ENCODE measurements at places on chromosomes 2 and 18.

GRCh38 chr18:78414302-78414701, 565.3 kb upstream of the SALL3 start:
- no peak for DNase-seq

DNA sequence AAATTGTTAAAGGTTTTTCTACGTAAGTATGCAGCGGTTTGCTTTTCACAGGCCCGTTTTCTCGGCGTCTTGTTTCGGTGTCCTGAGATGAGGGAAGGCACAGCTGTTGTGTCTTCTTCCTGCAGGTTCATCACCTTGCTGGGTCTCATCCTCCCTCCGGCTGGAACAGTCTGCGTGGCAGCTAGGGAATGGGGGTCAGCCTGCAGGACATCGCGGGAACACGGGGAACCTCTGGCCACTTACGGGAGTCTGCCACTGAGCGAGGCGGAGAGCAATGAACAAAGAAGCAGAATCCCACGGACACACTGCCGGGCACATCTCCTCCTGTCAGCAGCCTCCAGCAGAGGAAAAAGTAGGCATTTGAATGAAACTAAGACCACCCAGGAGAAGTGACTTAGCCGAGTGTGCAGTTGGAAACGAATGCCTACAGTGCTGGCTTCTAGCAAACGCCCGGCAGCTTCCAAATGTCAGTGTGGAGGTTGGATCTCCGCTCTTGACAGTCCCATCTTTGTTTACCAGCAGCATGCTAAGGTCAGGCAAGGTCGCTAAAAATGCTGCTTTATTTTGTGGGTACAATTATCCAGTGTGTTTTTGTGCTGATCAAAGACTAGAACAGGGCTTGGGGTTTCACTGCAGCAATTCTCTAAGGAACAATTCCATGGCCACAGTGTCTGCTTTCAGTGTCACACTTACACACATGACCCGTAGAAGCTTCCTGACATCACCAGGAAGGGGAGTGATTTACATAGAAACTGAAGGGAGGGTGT, 109.8 kb upstream of the SEC11C start:
- DNase-seq: no peak

DNA sequence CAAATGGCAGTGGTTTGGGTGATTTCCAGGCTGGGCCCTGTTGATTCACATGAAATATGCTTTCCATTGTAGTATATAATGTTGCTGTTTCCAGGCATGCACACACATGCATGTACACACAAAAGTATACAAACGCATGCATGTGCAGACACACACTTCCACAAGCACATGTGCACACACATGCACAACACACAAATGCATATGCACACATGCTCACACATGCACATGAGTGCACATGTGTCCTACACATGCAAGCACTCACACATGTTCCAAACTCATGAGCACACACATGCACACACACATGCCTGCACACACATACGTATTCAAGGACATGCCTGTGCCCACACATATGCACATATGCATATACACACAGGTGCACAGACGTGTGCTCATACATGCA, 30.6 kb downstream of the SNTG2 start:
- no peak for DNase-seq

DNA sequence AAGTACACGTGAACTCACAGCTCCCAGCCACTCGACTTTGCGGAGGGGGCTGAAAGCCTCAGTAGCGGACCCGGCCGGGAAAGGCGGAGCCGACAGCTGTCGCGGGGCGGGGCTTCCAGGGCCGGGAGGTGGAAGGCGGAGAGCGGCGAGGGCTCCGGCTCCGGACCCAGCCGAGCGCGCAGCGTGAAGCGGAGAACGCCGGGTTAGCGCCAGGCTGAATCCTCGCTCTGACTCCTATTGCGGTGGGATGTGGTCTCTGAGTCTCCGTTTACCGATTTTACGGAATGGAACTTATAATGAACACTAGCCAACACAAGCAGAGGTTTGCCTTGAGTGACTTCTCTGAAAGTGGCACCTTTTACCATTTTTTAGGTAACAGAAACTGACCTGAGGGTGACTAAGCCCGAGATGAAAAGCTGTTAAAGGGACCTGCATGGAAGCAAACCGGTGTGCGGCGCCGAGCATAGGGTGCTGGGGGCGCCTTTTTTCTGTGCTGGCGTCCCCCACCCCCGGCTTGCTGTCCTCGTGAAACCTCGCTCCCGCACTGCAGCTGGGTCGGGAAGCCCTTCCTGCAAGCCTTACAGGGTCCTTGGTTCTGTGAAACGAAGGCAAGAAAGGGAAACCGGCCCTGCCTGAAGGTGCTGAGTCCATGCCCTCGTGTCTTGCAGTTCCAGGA, 72.9 kb downstream of the EN1 start:
- no peak for DNase-seq

GRCh38 chr2:24048769-24049484, 614 bp upstream of the FKBP1B start:
- DNase-seq: no peak

DNA sequence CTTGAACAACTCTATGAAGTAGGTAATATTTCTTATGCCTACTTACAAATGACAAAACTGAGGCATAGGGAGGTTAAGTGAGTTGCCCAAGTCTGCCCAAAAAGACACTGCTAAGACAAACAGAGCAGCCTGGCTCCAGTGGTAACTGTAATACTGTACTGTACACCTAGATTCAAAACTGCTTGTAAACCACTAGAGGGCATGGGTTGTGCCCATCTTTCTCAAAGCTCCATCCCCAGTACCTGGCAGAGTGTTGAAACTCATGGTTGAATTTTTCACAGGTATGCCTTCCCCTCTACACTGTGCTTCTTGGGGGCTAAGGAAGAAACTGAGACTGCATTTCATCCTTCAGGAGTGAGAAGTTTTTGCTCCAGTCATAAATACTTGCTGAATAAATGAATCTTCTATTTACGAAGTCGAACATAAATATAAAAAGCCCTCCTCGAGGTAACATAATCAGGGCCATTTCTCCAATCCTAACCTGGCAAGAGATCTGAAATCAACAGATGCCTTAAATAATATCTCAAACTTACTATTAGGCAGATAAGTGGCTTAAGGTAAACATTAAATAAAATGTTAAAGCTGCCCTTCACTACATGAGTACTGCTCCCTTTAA, 2.0 kb downstream of the PPP4R1 start:
- DNase-seq: peak; percentile 1

GRCh38 chr2:57542081-57542480, 504.5 kb upstream of the VRK2 start:
- no peak for DNase-seq

DNA sequence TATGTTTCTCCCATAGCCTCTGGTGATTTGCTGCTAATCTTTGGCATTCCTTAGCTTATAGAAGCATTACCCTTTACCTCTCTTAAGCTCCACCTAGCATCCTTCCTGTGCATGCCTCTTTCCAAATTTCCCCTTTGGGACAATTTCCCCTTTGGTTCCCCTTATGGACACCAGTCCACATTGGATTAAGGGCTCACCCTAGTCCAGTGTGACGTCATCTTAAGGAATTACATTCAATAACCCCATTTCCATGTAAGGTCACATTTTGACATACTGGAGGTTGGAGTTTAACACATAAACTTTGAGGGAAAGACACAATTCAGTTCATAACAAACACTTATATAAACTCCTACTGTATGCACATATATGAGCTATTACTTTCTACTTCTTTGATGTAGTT, 916.6 kb downstream of the SLC4A3 start:
- no peak for DNase-seq

DNA sequence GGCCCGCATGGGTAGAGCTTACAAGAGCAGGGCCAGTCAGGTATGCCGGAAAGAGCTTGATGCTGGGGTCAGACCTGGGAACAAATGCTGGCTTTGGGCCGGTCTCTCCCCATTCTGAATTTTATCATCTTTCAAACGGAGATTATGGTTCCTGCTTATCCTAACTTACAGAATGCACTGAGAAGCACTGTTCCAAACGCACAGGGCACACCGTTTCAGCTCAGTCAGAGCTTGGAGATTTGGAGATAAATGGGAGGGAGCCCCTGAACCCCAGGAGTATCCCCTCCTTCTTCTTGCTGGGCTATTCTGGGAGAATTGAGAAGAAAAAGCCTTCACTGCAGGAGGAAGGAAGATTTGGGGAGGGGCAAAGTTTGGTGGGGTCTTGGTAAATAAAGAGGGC, 169.4 kb downstream of the DDX1 start:
- DNase-seq: no peak

DNA sequence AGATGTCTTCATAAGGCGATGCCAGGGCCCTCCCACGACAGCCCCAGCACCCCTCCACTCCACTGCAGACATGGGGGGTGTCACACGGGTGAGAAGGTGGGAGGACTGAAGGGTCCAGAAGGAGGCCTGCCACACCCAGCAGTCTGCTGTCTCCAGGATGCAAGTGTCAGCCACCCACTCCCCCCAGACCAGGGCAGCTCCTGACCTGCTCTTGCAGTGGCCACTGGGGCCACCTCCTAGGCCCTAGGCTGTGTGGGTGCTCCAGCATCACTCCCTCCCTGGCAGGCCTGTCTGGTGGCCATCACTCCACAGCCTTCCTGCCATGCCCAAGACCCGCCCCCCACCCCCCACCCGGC, 171.0 kb downstream of the CELF4 start:
- DNase-seq: no peak

DNA sequence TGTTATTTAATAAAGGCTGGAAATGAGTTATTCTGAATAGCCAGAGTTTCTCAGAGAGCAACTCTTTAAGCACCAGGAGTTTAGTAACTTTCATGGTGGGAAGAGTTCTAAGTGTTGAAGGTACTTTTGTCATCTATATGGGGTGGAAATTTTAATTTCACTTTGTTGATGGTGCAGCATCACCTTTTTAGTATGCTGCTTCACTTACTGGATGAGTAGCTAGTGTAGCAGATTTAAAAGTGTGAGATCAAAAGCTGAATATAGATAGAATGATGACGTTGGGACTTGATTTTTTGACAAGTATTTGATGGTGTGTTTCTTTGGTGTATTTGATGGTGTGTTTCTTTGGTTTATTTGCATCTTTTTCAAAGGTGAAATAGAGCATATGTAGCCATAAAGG, 47.3 kb downstream of the MAP4K4 start:
- no peak for DNase-seq

DNA sequence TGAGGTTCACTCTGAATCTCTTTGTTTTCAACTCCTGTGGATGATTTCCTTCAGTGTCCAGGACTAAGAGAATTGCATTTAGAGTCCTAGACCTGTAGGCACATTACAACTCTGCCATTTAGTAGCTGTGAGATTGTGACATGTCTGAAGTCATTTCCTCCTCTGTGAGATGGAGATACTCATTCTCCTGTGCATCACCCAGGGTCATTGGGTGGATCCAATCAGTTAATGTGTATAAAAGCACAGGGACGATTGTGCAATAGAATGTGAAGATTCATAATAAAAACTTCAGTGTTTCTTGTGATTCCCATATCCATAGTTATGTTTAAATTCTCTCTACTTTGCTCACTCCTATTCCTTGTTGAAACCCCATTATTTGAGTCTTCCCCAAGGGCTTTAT, 113.6 kb downstream of the DIS3L2 start:
- DNase-seq: no peak

DNA sequence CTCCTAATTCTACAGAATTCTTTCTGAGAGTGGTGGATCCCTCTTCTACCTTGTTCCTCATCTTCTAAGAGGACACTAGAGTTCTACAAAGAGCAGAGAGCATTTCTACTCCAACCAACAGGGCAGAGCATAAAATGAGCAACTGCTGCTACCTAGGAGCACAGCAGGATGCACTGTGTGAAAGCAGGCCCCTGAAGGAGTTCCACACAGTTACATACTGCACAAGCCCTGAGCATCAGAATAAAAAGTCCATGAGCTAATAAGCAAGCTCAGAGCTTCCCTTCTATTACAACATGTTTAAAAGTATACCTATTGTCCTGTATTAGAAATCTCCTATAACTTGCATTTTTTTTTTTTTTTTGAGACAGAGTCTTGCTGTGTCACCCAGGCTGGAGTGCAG, 8.4 kb downstream of the FHL2 start:
- DNase-seq: no peak

GRCh38 chr2:137369106-137369505, 595.2 kb upstream of the HNMT start:
- DNase-seq: no peak

- no peak for DNase-seq
These were observed 1.5 kb upstream of the FLACC1 start for GRCh38 chr2:201358684-201359083.

DNA sequence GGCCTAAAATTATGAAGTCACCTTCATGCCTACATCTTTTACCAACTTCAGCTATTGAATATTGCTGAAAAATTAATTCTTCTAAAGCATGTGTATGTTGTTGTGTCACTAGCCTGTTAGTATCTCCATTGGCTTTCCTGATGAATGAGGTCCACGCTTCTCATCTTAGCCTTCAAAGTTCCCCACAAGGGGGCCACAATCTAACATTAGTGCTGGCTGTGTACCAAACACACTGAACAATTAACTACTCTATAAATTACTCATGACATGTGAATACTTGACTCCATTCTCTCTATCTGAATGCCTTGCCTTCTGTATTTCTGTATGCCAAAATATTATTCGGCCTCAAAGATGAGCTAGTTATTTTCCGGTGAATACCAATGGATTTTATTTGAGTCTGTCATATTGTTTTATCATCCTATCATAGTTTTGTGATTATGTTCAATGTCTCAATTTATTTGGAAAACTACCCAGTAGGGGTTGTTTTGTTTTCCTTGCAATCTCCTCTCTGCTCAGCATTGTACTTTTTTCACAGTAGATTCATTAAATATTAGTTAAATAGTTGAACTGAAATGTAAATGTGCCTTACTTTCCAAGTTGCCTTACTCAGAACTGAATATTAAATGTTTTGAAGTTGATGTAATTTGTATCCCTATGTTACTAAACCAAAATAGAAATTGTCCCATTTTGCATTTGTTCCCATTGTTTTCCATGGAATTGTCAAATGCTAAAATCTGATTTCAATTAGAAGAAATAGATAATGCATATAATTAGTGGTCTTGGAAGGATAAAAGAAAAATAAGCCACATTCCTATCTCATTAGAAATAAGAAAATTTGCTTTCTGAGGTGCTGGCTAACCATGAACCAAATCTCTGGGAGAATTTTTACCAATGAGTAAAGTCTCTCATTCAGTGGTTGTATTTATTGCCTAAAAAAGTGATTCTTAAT, 208.4 kb upstream of the COL3A1 start:
- DNase-seq: no peak

- no peak for DNase-seq
These were observed 110.6 kb downstream of the PRELID3A start for GRCh38 chr18:12518326-12518725.

- DNase-seq: no peak
These were observed 90.5 kb downstream of the PMAIP1 start for GRCh38 chr18:59990121-59990823.

- peak; percentile 12 for DNase-seq
These were observed 80.8 kb upstream of the LCLAT1 start for GRCh38 chr2:30366199-30366691.

DNA sequence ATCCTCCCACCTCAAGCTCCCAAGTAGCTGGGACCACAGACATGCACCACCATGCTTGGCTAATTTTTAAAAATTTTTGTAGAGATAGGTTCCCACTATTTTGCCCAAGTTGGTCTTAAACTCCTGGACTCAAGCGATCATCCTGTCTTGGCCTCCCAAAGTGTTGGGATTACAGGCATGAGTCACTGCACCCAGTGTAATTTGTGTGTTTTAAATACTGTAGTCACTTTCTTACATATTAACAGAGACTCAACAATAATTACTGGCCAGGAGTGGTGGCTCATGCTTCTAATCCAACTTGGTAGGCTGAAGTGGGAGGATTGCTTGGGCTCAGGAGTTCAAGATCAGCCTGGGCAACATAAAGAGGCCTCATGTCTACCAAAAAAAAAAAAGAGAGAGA, 293.0 kb downstream of the RDH14 start:
- DNase-seq: no peak

GRCh38 chr2:83971547-83971946, 487.5 kb downstream of the SUCLG1 start:
- no peak for DNase-seq

GRCh38 chr2:39603436-39603835, 62.3 kb upstream of the TMEM178A start:
- no peak for DNase-seq

Data from stimulated activated CD4-positive, alpha-beta T cell treated with anti-CD3 and anti-CD28 coated beads, Interleukin-1b, Interleukin-23, amount 100 ng/mL, for 4 hours (primary cell).